ENCODE measurements at places on chromosomes 5 and 9.

- DNase-seq, result no peak
Observed at GRCh38 chr5:36396640-36397039, 94.9 kb upstream of the RANBP3L start.

DNA sequence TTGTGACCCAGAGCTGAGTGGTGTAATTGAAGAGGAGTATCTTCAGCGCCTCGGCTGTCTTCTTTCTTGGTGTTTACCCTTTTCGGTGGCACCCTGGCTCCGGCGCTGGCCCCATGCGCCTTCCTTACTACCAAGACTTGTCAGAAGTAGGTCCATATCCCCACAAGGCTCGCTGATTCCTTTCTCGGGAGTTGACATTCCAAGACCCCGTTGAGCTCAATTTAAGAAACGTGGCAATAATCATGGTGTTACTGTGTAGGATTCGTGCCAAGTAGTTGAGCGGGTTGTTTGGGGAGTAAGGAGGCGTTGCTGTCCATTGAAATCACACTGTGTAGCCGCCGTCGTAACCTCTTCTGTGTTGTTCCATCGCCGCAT lies 795 bp downstream of the NDUFAF2 start:
- no peak for DNase-seq

GRCh38 chr5:133367984-133368383 lies 244.4 kb downstream of the FSTL4 start:
- DNase-seq, result no peak

GRCh38 chr9:34145165-34145564 lies 18.7 kb upstream of the DCAF12 start:
- no peak for DNase-seq

GRCh38 chr9:15725953-15726352 lies 173.1 kb downstream of the CCDC171 start:
- no peak for DNase-seq

DNA sequence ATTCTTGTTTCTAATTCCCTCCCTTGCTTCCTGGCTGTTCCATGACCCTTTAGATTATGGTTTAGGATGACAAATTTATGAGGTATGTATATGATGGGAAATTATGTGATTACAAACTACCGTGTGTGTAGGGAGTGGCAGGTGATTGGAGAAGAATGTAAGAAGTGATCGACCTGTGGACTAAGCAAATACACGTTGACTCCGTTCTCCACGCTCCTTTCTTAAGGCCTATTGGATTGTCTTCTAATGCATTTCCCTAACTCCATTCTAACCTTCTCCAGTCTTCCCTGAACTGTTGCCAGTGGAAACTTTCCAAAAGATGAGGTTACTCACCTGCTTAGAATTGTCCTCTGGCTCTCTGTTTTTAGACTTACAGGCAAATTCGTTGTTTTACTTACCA lies 36.6 kb downstream of the MVB12B start:
- no peak for DNase-seq

GRCh38 chr5:36701085-36701698 lies 94.8 kb downstream of the SLC1A3 start:
- no peak for DNase-seq

DNA sequence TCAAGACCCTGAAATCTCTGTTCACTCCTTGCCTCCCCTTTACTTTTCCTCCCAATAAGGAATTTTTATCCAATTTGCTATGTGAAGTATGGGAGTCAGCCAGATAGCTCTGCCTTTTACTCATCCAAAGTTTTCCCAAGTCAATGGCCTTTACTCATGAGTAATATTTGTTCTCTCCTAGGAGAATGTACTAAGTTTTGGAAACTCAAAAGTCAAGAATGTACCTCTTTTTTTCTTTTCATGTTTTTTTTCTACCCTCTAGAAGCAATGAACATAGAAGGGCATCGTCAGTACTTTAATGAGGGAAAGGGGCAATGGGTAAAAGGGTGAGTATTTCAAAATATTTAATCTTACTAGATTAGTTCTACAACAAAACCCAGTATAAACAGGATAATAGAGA lies 140.2 kb upstream of the SGCD start:
- DNase-seq, result no peak

Measured in stimulated activated CD4-positive, alpha-beta T cell treated with anti-CD3 and anti-CD28 coated beads, Interleukin-15, amount 100 ng/mL, for 1 hour (primary cell).